ENCODE measurements at places on chromosomes 1 and 21.

DNA sequence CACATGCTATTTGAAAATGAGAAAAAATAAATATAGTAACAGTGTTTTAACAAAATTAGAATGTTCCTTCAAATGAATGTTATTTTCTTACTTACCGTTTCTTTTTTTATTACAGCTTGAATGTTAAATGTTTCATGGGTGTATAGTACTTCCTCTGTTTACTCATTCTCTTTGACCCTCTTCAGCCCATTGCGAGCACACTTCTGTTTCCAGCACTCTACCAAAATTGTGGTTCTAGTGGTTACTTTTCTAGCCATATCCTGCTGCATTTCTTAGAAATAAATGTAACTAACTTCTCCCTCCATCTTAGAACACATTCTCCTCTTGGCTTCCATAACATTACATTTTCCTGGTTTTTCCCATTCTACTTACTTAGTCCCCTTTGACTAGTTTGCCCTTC, 190.0 kb upstream of the C1orf105 start:
- DNase-seq: no peak

DNA sequence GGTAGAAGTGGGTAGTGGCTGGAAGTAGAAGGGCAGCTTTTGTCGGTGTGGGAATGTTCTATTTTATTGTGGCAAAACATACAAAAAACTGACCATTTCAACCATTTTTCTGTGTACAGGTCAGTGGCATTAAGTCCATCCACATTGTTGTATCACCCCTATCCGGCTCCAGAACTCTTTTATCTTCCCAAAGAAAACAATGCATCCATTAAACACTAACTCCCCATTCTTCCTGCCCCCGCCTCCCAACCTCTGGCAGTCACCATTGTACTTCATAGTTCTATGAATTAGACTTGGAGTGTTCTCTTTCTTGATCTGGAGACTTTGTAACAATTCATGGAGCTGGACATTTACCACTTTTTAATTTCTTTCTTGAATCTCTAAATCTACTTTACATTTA, 55.7 kb downstream of the DEGS1 start:
- DNase-seq: no peak

- no peak for DNase-seq
Observed at GRCh38 chr1:243837907-243838535, 12.0 kb downstream of the AKT3 start.

GRCh38 chr1:20640183-20640597, 6.9 kb downstream of the PINK1 start:
- no peak for DNase-seq

GRCh38 chr21:36211660-36212512, 55.3 kb downstream of the DOP1B start:
- DNase-seq: no peak

GRCh38 chr1:60281360-60281932, 207.9 kb upstream of the C1orf87 start:
- no peak for DNase-seq

DNA sequence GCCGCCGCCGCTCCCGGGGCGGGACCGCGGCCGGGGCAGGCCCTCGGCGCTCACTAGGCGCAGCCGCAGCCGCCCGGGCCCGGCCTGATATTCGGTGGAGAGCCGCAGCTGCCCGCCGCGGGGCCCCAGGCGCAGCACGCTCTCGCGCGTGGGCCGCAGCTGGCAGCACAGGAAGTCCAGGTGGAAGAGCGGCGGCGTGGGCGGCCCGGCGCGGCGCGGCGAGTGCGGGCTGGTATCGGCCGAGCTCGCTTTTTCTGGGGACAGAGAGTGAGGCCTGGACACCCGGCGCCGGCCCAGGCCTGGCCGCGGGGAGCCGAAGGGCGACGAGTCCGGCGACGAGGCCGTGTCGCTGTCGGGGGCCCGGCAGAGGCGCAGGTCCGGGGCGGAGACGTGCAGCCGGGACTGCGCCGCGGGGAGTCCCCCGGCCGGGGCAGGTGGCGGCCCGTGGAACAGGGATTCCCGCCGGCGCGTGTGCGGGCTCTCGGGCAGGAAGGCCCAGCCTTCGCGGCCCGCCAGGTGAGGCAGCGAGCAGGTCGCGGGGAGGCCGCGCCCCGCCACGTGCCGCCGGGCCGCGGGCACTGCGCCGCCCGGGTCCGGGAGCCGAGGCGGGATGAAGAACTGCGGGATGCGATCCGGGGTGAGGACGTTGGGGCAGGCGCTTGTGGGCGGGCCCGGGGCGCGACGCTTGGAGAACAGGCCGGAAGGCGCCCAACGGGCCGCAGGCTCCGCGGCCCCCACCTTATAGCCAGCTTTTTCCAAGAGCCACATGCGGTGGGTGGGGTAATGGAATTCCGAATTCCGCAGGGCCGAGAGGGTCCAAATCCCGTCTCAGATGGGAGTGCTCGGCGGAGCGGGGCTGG, 1.2 kb downstream of the C2CD4D start:
- no peak for DNase-seq

GRCh38 chr1:104636581-104636980, 886.9 kb downstream of the AMY1C start:
- no peak for DNase-seq

GRCh38 chr1:19884312-19884711, 2.1 kb downstream of the OTUD3 start:
- no peak for DNase-seq

DNA sequence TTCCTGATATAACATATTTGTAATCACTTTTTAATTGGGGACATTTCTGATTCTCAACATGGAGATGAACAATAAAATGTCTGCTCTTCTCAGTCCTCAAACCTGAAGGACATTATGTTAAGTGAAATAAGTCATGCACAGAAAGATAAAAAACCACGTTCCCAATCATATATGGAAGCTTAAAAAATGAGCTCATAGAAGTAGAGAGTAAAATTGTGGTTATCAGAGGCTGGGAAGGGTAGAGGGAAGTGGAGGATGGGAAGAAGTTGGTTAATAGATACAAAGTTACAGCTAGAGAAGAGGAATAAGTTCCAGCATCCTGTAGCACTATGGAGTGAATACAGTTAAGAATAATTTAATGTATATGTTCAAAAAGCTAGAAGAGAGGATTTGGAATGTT, 1.5 kb upstream of the CD48 start:
- DNase-seq: no peak

- no peak for DNase-seq
Observed at GRCh38 chr1:198113342-198113750, 43.5 kb upstream of the NEK7 start.

DNA sequence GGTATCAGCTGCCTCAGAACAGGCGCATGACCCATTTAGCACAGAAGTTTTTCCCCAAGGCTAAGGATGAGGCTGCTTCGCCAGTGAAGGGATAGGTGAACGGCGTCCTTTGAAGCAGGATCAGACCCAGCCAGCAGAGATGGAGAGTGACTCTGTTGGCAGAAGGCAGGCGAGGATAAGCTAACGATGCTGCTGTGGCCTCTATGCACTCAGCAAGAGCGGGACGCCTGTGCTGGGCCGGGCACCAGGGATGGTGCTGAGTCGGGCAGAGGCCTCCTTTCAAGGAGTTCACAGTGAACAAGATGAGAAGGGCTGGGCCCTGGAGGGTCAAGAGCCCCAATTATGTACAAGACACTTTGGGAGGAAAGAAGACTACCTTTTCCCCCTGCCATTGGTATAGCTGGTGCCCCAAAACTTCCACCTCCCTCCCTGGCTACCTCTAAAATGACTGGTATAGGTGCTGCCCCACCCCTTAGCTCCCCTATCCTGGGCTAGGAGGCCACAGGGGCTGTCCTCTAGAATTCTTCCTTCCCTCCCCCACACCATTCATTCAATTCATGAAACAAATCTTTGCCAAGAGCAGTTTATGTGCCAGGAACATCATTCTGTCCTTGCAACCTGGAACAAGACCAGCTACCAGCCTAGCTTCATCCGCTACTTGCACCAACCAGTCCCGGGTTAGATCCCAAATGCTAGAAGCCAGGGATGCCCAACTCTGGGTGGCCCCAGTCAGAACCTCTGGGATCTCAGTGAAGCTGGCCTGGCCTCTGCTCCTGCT, 7.5 kb downstream of the XKR8 start:
- DNase-seq: no peak

Measured in GOT3 (cell line).